EH (cell line): ENCODE measurements at places on chromosomes 5 and 9.
A peak's percentile ranks its signal among the peaks of the same experiment; 100 is the strongest.

DNA sequence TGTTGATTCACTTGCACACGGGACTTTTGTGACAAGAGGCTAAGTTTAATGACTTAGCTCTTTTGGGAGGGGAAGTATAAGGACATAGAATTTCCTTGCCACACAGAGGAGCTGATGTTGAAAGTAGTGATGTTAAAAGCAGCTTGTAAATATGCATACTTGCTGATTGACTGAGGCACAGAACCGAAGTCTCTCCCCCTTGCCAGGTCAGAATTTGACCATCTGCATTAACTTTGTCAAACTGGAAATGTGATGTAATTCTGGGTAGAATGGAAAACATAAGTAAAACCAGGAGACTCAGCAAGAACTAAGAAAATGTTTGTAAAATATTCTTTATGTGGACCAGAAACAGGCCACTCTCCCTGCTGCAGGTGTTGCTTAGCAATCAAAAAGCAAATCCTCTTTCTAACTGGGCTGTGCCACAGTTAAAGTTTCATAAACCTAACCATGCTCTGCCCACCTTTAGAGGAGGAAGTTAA lies 284.2 kb downstream of the NR3C1 start:
- no peak for DNase-seq

GRCh38 chr5:149452665-149453617 lies 73.8 kb upstream of the IL17B start:
- peak; percentile 99 for DNase-seq

DNA sequence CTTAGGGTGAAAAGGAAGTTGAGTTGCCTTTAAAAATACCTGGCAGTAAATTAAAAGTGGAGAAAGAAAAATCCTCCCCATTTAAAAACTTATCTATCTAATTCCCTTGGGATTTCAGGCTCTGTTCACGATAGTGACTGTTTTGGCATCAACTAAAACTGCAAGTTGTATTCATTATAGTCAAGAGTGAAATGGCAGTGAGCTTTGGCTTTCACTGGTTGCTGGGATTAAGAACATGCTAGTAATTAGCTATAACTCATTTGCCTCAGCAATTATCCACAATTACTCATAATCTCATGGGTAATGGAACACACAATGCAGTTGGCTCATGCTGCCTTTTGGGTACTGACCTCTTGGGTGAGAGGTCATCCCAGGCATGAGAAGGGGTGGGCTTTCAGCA lies 250.1 kb downstream of the GAS1 start:
- no peak for DNase-seq

- DNase-seq, result no peak
Observed at GRCh38 chr9:117080765-117081390, 334.0 kb downstream of the ASTN2 start.

DNA sequence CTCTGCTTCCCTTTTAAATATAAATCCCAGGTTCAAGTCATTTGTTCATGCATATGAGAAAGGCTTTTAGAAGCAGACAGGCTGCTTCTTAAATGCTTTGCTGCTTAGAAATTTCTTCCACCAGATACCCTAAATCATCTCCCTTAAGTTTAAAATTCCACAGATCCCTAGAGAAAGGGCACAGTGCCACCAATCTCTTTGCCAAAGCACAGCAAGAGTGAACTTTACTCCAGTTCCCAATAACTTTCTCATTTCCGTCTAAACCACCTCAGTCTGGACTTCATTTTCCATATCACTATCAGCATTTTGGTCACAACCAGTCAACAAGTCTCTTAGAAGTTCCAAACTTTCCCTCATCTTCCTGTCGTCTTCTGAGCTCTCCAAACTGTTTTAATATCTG lies 679.8 kb upstream of the FTMT start:
- no peak for DNase-seq

- DNase-seq, result peak; percentile 97
Observed at GRCh38 chr9:110744715-110745384, 76.3 kb downstream of the MUSK start.

DNA sequence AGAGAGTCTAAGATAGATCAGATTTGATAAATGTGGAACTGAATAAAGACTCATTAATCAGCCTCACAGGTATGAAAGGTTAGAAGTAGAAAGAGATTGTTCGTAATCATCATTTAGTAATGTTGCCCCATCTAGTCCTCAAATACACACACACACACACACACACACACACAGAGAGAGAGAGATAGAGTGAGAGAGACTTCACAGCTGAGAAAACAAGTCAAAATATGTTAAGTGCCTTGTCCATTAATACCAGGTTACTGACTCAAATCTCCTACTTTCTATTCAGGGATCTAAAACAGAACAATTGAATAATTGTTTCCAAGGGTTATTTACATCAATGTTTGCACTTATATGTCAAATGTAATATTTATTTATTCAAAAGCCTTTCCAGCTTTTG lies 284.6 kb downstream of the MRPS30 start:
- DNase-seq, result no peak

DNA sequence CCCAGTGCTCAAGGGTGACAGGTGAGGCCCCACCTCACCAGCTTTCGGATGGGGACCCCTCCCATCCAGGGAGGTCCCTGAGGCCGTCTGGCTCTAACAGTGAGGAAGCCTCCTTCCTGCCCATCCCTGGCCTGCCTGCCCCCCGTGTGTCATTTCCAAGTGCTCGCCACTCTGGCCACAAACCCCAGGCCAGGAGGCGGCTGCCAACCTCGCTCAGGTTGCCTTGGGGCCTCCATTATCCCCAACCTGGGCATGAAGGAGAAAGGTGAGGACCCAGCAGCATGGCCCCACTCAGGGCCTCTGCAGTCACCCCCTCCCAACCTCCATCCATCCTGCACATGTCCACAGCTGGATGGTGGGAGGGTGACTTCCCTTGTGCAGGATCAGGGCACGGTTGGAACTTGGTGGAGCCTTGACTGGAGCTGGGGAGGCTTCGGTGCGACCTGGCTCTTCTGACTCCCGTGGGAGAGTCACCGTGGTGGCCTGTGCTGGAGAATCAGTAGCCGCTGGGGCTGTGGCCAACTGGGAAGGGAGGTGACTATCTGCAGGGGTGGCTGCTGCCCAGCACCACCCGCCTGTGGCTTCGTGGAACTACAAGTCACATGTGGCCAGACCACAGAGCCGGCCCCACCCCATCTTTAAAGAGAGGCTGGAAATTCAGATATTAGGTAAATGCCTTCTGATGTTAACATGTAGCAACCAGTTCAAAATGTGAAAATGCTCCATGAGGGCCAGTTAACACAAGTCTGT lies 37.5 kb upstream of the GFPT2 start:
- DNase-seq, result no peak

- peak; percentile 56 for DNase-seq
Observed at GRCh38 chr5:142922223-142922952, 152.2 kb downstream of the ARHGAP26 start.

- peak; percentile 100 for DNase-seq
Observed at GRCh38 chr9:88477300-88477751, 57.7 kb upstream of the NXNL2 start.

GRCh38 chr5:107937651-107938355 lies 267.1 kb upstream of the EFNA5 start:
- no peak for DNase-seq

- no peak for DNase-seq
Observed at GRCh38 chr9:134128727-134129679, 6.9 kb upstream of the WDR5 start.

DNA sequence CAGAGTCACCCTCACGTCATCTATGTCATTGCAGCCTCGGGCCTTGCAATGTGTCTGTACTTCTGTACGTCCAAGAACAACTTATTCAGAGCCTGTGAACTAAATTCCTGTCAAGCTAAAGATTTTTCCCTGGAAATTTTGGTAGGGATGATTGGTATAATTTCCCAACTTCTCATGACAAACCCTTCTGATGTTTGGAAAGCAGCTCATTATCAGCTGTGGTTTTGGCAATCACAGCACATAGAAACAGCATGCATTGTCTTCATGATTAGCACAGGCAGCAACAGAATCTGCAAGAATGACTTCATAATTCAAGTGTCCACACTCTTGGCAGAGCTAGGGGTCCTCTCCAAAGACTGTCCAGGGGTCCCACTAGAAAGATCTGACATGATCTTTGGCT lies 49.5 kb downstream of the APBA1 start:
- DNase-seq, result peak; percentile 23

DNA sequence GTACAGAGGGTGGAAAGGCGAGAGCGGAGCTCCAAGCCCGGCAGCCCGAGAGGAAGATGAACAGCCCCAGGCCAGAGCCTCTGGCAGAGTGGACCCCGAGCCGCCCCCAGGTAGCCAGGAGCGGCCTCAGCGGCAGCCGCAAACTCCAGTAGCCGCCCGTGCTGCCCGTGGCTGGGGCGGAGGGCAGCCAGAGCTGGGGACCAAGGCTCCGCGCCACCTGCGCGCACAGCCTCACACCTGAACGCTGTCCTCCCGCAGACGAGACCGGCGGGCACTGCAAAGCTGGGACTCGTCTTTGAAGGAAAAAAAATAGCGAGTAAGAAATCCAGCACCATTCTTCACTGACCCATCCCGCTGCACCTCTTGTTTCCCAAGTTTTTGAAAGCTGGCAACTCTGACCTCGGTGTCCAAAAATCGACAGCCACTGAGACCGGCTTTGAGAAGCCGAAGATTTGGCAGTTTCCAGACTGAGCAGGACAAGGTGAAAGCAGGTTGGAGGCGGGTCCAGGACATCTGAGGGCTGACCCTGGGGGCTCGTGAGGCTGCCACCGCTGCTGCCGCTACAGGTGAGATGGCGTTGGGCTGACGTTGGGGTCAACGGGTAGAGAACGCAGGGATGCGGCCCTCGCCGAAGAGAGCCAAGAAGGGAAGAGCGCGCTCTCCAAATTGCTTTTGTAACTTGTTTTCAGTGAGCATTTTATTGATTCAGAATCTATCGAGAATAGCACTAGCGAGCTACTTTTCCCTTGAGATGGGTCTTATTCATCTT lies at the start of gene PTGER4:
Gene PTGER4 (plus strand): TSS at position 3 of the 769 bp plus-strand sequence. CDS start 1,079 bp downstream, outside the sequence.
- no peak for DNase-seq

- DNase-seq, result no peak
Observed at GRCh38 chr5:94385767-94386166, 232.6 kb downstream of the KIAA0825 start.

GRCh38 chr9:16150501-16150900 lies 597.7 kb downstream of the CCDC171 start:
- no peak for DNase-seq

- no peak for DNase-seq
Observed at GRCh38 chr9:80586786-80587330, 1015.1 kb downstream of the TLE4 start.

- no peak for DNase-seq
Observed at GRCh38 chr5:131677115-131677514, 42.1 kb upstream of the RAPGEF6 start.

DNA sequence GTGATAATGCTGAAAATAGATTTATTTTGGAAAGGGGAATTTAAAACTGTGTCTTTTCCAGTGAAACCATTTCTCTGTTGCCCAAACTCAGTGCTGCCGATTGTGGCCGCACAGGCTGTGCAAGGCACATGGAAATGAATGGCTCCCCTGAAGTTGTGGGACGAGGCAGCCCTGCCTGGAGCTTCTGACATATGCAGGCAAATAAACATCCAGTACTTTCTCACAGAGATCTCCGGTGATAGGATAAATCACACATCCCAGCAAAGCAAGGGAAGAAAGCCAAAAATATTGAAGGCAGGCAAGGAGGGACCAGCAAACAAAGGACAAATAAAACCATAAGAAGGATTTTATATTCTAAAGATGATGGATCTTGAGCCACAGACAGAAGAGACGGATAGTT lies 464.5 kb downstream of the MTRR start:
- DNase-seq, result no peak

- DNase-seq, result peak; percentile 35
Observed at GRCh38 chr5:159094745-159095144, 5.0 kb downstream of the EBF1 start.

DNA sequence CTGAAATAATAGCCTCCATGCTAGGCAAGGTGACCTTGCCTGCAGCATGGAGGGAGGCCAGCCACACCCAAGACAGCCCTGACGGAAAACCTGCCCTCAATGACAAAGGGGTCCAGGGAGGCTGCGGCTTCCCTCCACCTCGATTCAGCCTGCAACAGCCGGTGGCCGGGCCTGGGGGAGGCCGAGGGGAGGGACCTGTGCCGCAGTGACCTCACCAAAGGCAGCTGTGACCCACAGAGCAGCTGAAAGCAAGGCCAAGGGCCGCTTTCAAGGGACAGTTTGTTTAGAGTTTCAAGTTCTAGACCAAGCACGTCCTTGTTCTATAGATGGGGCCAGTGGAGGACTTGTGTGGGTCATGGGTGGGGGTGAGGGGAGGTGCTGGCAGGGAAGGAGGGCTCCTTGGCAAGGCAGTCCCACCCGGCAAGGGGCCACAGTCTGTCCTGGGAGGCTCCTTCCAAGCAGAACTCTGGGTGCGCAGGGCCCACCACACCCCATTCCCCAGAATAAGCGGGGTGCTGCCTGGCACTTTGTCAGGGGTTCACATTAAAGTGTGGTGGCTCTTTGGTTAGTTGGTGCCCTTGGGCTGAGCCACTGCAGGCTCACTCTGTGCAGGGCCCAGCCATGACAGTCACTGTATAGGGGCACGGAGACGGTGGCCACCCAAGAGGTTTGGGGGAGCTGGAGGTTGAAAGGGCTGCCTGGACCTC lies 226.5 kb downstream of the FANCC start:
- DNase-seq, result no peak

DNA sequence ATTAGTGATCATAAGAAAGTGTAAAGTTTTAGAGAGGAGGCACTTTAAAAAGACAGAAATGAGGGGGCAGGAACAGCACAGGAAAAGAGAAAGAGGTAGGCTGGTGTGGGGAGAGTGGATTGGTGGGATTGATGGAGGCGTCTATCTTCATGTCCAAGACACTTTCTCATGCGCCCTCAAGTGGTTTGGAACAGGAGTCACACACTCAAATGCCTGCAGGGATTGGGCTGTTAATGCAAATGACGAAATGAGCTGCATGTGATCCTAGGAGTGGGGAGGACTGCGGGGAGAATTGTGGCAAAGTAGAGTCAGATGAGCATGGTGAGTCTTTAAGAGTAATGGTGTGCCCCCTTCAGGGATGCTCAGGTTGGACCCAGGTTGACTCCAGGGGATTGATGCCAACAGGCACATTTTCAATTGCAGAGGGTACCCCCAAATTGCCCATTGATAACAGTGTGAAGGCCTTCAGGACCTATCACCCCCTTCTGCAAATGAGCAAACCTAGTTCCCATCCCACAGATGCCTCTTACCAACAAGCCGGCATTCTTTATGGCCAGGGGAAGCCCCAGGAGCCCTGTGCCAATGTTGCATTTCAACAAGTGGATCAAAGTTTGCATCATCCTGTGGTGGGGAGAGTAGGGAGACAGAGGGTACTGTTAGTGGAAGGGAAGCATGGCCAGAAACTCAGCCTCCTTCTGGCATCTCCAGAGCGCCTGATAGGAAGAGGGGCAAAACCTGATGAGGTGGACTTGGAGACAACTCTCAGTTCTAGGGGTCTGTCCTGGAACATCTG lies 5.3 kb downstream of the SLC36A3 start:
- peak; percentile 73 for DNase-seq

DNA sequence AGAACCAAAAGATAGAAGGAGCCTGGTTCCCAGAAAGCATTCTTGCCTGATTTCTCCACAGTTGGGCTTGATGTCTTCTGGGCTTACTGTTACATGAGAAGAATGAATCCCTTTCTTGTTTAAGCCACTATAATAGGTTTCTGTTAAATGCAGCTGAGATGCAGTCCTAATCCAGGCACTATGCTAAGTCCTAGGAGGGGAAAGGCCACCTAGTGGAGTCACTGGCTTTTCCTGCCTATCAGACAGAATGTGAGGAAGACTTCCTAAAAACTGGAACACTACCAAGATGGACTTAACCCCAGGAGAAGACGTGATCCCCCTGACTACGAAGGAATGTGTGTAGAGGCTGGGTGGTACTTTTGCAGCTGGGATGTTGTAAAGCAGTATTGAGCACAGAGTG lies 34.3 kb upstream of the FSD1L start:
- DNase-seq, result peak; percentile 63

- DNase-seq, result no peak
Observed at GRCh38 chr5:129019401-129019908, 54.2 kb downstream of the SLC27A6 start.
